ENCODE measurements at places on chromosomes 11 and 22. TPM values are rescaled to one million over a fixed set of nuclear protein-coding genes. Genes with fewer than 3 reads are reported as not detected.
A peak's percentile ranks its signal among the peaks of the same experiment; 100 is the strongest.

- DNase-seq, result peak; percentile 25
- no peaks in the 10 kb centered on the region for H3K27me3 ChIP-seq
- no peak overlapping the region for H3K4me3 ChIP-seq
Measured at GRCh38 chr11:100681064-100681502, 6.0 kb upstream of the ARHGAP42 start.

DNA sequence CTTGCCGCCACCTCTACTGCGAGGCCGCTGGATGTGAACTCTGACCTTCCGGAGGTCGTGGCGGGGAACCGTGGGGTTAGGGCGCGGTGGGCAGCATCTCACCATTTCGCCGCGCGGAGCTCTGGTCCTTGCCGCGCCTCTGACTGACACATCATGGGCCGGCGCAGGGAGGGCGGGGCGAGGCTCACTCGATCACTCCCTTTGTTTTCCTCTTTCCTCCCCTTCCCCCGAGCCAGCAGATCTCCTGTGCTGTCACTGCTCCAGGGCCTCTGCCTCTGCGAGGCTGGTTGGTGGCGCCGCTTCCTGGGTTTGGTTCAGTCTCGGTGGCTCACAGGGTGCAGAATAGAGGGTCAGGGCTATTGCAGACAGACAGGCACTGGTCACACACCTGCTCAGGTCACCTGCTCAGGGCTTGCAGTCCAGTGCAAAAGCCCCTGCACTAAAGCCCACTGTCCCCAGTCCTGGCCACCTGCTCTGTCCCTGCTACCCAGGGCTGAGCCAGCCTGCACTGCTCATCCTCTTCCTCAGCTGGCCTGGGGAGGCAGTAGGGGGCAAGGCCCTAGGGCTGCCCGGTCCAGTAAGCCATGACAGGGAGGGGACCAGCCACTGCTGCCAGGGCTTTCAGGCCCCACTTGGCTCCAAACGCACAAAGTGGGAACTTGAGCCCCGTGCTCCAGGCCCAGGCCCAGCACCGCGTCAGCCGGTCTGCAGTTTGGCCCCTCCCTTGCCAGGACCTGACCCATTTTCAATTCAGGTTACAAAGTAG, 36.2 kb downstream of the PISD start:
- H3K36me3 ChIP-seq, result peaks cover 11% of the 10 kb centered on the region
- no peak overlapping the region for H3K27ac ChIP-seq
- no peaks in the 10 kb centered on the region for H3K27me3 ChIP-seq
- no peak overlapping the region for H3K4me3 ChIP-seq
- DNase-seq, result no peak

The CAPN5 gene
- 32.3 TPM for total RNA-seq

The PRR5L gene
- 303 TPM for total RNA-seq

- H3K4me3 ChIP-seq, result no peak overlapping the region
- DNase-seq, result no peak
- no peaks in the 10 kb centered on the region for H3K36me3 ChIP-seq
- no peak overlapping the region for H3K27ac ChIP-seq
- H3K4me1 ChIP-seq, result peaks cover 21% of the 10 kb centered on the region
- H3K27me3 ChIP-seq, result peaks cover 5% of the 10 kb centered on the region
Measured at GRCh38 chr11:10444725-10445315, 10.2 kb upstream of the AMPD3 start.

- no peak overlapping the region for H3K4me3 ChIP-seq
- no peaks in the 10 kb centered on the region for H3K27me3 ChIP-seq
- DNase-seq, result no peak
- H3K36me3 ChIP-seq, result no peaks in the 10 kb centered on the region
- no peaks in the 10 kb centered on the region for H3K4me1 ChIP-seq
Measured at GRCh38 chr11:99343117-99343516, 322.4 kb downstream of the CNTN5 start.

GRCh38 chr11:37727371-37727770, 1129.3 kb upstream of the RAG2 start:
- no peak overlapping the region for H3K27ac ChIP-seq
- H3K4me1 ChIP-seq, result no peaks in the 10 kb centered on the region
- H3K27me3 ChIP-seq, result no peaks in the 10 kb centered on the region
- no peak for DNase-seq
- no peaks in the 10 kb centered on the region for H3K36me3 ChIP-seq

GRCh38 chr11:128603752-128604414, 16.5 kb upstream of the ETS1 start:
- no peaks in the 10 kb centered on the region for H3K27me3 ChIP-seq
- H3K4me1 ChIP-seq, result peaks cover 2% of the 10 kb centered on the region
- H3K36me3 ChIP-seq, result no peaks in the 10 kb centered on the region
- H3K4me3 ChIP-seq, result no peak overlapping the region
- DNase-seq, result no peak
- H3K27ac ChIP-seq, result no peak overlapping the region

GRCh38 chr11:88538098-88538497, 200.6 kb upstream of the CTSC start:
- no peaks in the 10 kb centered on the region for H3K4me1 ChIP-seq
- DNase-seq, result no peak
- H3K36me3 ChIP-seq, result no peaks in the 10 kb centered on the region
- no peak overlapping the region for H3K4me3 ChIP-seq
- H3K27ac ChIP-seq, result no peak overlapping the region

DNA sequence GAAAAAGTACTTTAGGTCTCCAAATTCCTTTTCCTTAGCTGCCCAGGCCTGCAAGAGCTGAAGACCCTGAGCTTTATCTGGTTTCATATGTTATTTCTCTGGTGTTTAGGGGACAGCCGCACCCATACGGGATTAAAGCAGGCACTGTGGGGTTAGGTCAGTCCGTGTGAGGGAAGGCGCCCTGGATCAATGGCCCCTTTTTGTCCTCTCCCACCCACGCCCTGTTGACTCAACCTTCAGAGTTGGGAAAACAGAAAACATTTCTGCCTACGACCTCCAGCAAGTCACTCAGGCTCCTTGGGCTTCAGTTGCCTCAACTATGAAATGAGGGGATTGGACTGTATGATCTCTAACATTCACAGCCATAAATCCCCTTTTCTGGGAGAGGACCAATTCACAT, 55.2 kb upstream of the BARX2 start:
- H3K4me1 ChIP-seq, result no peaks in the 10 kb centered on the region
- no peaks in the 10 kb centered on the region for H3K36me3 ChIP-seq
- H3K4me3 ChIP-seq, result no peak overlapping the region
- no peak for DNase-seq

The IFITM10 gene
- 8.1 TPM for total RNA-seq

The NXPE4 gene
- not detected for total RNA-seq

DNA sequence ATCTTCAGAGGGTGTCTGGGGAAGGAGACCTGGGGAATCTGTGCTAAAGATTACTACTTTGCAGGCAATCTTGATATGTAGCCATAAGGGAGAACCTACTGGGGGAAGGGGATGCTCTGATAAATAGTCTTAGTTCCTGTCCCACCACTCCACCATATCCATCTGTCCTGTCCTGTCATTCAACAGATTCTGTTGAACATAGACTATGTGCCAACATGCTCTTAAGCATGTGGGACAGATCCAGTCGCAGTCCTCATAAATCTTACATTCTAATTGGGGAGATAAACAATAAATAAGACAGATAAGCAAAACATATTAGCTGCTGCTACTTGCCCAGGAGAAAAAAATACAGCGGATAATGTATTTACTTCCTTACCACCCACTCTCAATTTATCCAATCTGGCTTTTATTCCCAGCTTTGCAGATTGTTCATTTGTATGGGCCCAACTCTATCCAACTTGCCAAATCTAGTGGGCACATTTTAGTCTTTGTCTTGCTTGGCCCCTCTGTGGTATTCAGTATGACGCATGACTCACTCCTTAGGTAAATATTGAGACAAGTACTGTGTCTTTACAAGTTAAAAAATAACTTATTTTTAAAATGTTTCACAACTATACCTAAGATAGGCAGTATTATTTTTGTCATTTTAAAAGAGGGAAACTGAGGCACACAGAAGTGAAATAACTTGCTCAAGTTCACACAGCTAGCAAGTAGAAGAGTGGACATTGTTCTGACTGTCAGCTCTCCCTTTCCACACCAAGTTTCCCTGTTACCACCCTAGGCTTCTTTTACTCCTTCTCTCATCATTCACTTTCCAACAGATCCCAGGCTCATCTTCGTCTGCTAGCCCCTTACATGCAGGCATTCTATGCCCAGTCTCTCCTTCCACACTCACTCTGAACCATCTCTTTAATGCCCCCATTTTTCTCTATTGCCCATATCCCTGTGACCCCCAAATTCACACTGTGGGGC, 133.6 kb upstream of the SESN3 start:
- DNase-seq, result no peak
- H3K27ac ChIP-seq, result no peak overlapping the region
- no peaks in the 10 kb centered on the region for H3K36me3 ChIP-seq
- no peaks in the 10 kb centered on the region for H3K27me3 ChIP-seq
- H3K4me3 ChIP-seq, result no peak overlapping the region
- no peaks in the 10 kb centered on the region for H3K4me1 ChIP-seq

DNA sequence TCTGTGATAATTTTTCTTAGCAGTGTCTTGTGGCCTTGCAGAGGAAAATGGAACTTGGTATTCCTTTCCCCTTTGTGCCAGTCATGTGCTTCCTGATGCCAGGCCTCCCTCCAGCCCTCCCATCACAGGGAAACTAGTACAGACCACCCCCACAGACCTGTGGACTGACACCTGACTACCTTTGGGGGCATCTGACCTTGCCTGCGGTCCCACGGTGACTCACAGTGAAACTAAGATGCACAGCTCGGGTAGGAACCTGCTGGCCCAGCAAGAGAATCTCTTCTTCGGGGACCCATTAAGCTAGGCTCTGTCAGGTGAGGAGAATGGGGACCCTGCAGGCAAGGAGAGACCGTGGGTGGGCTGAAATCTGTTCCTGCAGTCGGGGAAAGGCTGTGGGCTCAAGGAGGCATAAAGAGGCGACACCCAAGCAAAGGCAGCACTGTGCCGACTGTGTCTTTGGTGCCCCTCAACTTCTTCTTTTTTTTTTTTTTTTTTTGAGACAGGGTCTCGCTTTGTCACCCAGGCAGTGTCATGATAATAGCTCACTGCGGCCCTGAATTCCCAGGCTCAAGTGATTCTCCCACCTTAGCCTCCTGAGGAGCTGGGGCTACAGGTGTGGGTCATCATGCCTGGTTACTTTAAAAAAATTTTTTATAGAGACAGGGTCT, 20.8 kb upstream of the PEX26 start:
- H3K27me3 ChIP-seq, result no peaks in the 10 kb centered on the region
- no peaks in the 10 kb centered on the region for H3K36me3 ChIP-seq
- peak overlapping the region; percentile 80 for H3K27ac ChIP-seq
- H3K4me3 ChIP-seq, result no peak overlapping the region

The KCNJ5 gene
- 0.18 TPM for total RNA-seq

The DENND6B gene
- 5.0 TPM for total RNA-seq

GRCh38 chr11:64802370-64803157, 450 bp downstream of the MAP4K2 start:
- peak overlapping the region; percentile 62 for H3K27ac ChIP-seq
- peaks cover 16% of the 10 kb centered on the region for H3K36me3 ChIP-seq
- DNase-seq, result peak; percentile 66
- H3K27me3 ChIP-seq, result no peaks in the 10 kb centered on the region
- peak overlapping the region; percentile 46 for H3K4me3 ChIP-seq

DNA sequence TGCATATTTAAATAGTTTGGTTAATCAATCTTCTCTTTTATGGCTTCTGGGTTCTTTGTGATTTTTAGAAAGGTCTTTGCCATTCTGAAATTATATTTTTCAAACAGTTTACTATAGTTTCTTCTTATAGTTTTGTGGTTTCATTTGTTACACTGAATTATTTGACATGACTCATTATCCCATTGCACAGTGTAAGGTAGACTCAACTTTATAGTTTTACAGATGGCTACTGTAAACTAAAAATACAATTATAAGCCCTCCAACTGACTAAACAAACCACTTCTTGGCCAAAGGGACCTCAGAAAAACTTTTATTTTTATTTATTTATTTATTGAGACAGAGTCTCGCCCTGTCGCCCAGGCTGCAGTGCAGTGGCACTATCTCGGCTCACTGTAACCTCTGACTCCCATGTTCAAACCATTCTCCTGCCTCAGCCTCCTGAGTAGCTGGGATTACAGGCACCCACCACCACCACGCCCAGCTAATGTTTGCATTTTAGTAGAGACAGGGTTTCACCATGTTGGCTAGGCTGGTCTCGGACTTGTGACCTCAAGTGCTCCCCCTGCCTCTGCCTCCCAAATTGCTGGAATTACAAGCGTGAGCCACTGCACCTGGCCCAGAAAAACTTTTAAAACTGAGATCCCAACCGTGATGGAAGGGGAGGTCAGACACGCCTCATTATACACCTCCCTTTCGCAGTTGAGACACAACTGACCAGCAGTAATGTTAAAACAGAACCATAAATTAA, 14.1 kb upstream of the RAC2 start:
- no peak overlapping the region for H3K27ac ChIP-seq
- H3K4me3 ChIP-seq, result no peak overlapping the region
- H3K36me3 ChIP-seq, result no peaks in the 10 kb centered on the region

GRCh38 chr11:64729851-64730382, 6.9 kb upstream of the NRXN2 start:
- H3K27me3 ChIP-seq, result no peaks in the 10 kb centered on the region
- H3K4me3 ChIP-seq, result no peak overlapping the region
- no peaks in the 10 kb centered on the region for H3K4me1 ChIP-seq
- DNase-seq, result no peak

DNA sequence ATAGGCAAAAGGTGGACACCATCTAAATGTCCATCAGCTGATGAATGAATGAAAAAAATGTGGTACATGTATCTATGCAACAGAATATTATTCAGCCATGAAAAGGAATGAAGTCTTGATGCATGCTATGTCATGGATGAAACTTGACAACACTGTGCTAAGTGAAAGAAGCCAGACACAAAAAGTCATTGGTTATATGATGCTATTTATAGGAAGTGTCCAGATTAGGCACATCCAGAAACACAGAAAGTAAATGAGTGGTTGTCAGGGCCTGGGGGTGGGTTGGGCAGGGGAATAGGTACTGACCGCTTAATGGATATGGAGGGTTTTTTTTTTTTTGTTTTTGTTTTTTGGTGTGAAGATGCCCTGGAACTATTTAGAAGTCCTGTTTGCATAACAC, 21.7 kb upstream of the MN1 start:
- no peaks in the 10 kb centered on the region for H3K27me3 ChIP-seq
- no peaks in the 10 kb centered on the region for H3K36me3 ChIP-seq
- no peak overlapping the region for H3K27ac ChIP-seq
- no peaks in the 10 kb centered on the region for H3K4me1 ChIP-seq
- no peak for DNase-seq
- no peak overlapping the region for H3K4me3 ChIP-seq

The MMP12 gene
- not detected for total RNA-seq

- no peaks in the 10 kb centered on the region for H3K27me3 ChIP-seq
- H3K4me3 ChIP-seq, result no peak overlapping the region
- H3K36me3 ChIP-seq, result no peaks in the 10 kb centered on the region
- H3K4me1 ChIP-seq, result peaks cover 9% of the 10 kb centered on the region
Measured at GRCh38 chr11:63672936-63673539, 1.9 kb upstream of the ATL3 start.

The ZNF280B gene
- 0.99 TPM for total RNA-seq

DNA sequence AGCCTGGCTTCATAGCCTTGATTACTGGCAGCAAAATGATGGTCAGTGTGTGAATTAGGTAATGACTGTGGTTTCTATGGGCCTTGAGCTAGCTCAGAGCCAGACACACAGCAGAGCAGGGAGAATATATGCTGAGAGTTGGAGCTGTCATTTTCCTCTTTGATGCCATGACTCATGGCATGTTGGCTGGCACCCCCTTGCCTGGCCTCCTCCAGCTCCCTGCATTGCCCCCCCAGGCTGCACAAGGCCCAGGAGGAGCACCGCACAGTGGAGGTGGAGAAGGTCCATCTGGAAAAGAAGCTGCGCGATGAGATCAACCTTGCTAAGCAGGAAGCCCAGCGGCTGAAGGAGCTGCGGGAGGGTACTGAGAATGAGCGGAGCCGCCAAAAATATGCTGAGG, 20.3 kb upstream of the RRM1 start:
- H3K4me1 ChIP-seq, result peaks cover 7% of the 10 kb centered on the region
- peaks cover 33% of the 10 kb centered on the region for H3K36me3 ChIP-seq
- no peak for DNase-seq
- H3K4me3 ChIP-seq, result no peak overlapping the region

The GRIA4 gene
- total RNA-seq, result not detected
